ENCODE measurements at places on chromosomes 3 and 15.

DNA sequence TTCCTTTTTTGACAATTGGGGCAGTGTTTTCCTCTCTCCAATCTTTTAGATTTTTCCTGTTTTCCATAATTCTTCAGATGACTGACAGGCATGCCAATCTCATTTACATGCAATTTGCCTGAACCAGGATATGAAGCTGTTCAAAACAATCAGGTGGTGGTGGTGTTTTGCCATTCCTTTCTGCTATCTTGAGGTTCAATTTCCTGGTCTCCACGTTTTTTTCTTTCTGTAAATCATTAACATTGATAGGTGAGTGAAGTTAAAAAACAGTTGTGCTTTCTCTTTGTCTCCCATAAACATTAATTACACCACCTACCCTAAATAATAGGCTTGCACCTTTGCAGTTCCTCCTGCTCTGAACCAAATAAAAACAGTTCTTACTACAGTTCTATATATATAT is 49.1 kb downstream of the C2CD4A start:
- no peak for DNase-seq

DNA sequence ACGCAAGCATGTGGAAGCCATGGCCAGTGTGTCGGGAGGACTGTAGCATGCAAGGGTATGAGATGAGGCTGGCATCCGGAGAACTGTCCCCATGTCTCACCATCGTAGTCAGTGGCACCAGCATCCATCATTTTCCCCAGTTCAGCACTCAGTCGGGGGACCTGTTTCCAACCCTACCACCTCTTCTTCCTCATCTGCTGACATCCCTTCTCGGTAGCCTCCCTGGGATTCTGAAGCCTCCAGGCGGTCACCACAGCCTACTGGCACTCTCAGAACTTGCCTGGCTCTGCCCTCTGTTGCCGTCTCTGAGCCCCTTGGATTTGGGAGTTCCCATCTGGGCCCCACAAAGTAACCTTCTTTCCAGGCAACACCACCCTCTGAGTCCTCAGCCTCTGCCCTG is 131.1 kb upstream of the ABHD17C start:
- no peak for DNase-seq

- peak; percentile 72 for DNase-seq
These were observed 150.6 kb upstream of the ROPN1 start for GRCh38 chr3:124142389-124142970.

DNA sequence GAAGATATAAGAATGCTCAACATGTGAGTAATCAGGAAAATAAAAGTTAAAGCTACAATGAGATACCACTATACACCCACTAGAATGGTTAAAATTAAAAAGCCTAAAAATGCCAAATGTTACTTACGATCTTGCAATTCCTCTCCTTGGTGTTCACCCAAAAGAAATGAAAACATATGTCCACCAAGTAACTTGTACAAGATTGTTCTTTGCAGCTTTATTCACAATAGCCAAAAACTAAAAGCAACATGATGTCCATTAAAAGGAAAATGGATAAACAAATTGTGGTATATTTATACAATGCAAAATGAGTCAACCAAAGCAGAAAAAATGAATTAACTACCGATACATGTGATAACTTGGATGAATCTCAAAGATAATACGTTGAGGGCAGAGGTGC is 301.6 kb upstream of the THBS1 start:
- DNase-seq, result no peak

DNA sequence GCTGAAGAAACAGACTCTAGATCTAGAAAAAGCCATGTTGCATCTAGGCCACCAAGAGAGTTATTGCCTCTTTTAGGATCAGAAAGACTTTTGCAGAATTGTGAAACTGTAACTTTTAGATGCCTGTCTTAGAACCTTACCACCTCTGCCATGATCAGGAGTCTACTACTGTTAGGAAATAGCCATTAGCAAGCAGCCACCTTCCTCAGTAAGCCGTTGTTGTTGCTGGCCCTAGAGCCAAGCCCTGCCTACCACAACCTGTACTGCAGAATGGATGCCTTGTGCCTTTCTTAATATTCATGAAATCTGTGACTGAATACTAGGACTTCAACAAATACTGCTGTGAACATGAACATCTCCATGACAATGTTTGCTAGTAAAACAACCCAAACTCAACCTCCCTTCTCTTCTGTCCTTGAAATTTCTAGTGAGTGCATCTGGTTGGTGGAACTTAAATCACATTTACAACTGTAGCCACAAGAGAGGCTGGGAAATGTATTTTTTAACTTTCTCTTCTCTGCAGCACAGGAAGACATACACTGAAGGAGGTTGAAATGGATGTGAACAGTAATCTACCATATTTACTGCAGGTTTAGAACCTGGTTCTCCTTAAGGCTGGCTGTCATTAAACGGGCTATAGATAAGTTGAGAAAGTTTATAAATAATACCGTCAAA is 20.7 kb downstream of the RASA2 start:
- DNase-seq, result no peak

DNA sequence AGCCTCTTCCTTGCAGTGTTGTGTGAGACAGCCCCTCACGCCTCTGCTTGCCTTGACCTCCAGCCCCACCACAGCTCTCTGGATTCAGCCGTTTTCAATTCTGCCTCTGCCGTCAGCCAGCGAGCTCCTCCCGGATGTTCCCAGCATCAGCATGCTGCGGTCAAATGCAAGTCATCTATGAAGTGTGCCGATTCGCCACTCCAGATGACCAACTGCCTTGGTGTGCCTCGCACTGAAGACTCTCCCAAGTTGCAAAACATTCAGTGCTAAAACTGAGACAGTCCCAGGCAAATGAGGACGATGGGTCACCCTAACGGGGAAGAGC is 30.6 kb upstream of the RASA2 start:
- DNase-seq, result no peak

GRCh38 chr3:30747771-30748281 is 141.4 kb downstream of the TGFBR2 start:
- no peak for DNase-seq

DNA sequence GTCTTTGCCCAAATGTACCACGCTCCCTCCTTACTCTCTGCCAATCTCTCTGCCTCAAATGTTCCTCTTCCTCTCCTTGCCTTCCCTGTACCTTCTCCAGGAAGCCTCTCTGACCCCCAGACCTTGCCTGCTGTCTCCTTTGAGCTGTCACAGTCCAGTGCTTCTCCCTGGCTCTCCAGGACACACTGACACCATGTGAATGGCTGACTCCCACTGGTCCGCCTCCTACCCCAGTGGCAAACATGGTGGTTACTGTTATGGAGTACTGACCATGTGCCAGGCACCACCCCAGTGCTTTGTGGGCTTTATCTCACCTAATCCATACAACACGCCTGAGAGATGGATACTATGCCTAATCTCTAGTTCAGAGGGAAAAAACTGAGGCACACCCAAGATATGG is 141.9 kb downstream of the TPRA1 start:
- DNase-seq, result no peak

DNA sequence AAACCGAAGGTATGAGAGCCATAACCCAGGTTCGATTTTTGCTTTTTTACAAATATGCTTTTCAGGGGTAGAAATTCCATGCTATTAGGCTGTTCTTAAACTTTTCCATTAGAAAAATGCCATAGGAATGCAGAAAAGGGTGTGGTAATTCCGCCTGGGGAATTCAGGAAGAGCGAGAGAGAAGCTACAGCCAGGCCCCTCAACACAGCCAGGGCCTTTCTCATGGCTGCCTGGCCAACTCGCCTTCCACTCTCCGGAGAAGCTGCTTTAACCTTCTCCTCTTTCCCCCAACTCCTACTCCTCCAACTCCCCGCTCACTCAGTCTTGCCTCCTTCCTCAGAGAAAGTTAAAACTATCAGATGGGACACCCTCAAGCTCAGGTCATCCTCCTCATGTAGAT is 9.1 kb upstream of the TICRR start:
- no peak for DNase-seq

- peak; percentile 80 for DNase-seq
These were observed at the start of gene NR2F2 for GRCh38 chr15:96330450-96331143. NR2F2 (plus strand) TSS chr15:96330700; CDS start chr15:96332106, 1,406 bp downstream.

DNA sequence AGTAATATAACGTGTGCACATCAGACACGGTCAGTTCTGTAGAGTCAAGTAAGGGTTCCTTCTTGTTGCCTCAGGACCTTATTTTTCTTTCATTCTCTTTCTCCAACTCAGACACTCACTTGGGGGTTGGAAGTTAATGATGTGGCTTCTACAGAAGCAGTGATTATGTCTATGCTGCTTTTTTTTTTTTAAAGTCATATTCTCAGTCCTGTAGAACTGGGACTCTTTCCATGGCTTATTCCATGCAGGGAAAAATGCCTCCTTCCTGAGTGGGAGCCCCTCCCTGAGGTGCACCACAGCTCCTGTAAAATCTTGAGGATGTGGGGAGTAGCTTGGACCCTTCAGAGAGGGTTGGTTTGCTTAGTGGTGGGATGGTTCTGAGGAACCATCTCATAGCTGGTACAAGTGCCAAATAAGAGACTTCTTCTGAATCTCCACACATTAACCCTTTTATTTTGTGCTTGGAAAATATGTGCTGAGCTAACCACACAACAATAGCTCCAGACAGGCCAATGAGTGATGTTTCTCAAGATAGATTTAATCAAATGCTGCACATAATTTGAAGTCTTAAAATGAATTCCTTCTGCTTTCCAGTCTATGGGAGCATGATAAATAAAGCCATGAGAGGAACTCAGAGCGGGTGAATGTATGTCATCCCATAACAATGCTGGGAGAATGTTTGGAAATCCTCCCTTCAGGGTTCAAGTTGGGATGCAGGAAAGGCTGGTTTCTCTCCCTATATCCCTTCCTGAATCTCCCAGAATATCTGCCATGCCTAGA is 23.3 kb upstream of the FSTL1 start:
- DNase-seq, result no peak

GRCh38 chr15:96553006-96553405 is 222.5 kb downstream of the NR2F2 start:
- DNase-seq, result no peak

- no peak for DNase-seq
These were observed 4.0 kb downstream of the LAMP3 start for GRCh38 chr3:183158551-183159006.

DNA sequence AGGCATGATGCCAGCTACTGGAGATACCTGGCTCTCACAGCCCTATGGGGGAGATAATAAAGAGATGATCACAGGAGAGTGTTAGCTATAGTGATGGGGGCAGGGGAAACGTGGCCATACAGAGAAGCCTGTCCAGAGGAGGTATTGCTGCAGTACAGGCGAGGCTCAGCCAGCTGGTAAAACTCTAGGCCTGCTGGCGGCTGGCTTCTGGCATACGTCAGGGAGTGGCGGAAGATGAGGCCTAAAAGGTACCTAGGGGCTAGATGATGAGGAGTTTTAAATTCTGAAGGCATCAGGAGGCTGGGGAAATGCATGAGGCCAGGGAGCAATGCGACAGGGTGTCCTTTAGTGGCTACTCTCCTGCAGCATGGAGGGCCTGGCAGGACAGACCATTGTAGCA is 110.7 kb downstream of the EEFSEC start:
- no peak for DNase-seq

DNA sequence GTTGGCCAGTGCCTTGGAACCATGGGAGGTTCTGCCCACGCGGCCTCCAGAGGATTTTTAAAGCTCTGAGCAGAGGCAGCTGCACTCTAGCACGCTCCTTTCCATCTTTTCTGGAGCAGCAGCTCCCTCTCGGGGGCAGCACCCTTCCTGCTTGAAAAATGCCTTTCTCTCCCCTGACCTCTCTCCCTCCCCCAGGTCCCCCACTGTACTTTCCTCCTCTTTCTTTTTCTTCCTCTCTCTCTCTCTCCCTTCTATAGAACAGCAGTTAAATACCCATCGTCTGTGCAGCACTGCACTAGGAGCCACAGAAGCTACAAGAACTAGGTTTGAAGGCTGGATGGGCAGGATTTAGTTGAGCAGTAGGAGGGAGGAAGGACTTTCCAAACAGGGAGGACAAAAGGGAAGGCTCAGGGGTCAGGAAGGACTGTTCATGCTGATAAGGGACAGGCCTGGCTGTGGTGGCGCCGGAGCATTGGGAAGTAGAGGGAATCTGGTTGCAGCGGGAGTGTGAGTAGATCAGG is 4.4 kb downstream of the ALPK3 start:
- no peak for DNase-seq
